Epithelial cell of proximal tubule (primary cell): ENCODE measurements at places on chromosomes 4 and X. TPM values are rescaled to one million over a fixed set of nuclear protein-coding genes. Genes with fewer than 3 reads are reported as not detected.

DNA sequence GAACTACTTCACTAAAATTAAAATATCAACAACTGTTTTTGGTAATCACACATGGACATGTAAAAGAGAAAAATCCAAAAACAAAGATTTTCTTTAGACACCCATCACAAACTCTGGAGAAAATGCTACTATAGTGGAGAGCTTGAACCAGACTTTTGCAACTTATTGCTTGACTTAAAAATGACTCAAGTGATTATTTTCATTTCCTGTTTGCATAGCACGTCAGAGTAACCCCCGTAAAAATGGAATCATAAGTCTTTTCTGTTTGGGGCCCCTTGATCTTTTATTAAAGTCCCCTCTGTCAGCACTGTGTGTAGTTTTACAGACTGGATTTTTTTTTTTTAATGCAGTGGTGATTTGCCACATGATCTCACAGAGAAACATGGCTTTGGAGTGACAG lies 79.5 kb downstream of the PRKG2 start:
- DNase-seq: no peak

The PRRG3 gene
- not detected in 2 replicates for total RNA-seq

DNA sequence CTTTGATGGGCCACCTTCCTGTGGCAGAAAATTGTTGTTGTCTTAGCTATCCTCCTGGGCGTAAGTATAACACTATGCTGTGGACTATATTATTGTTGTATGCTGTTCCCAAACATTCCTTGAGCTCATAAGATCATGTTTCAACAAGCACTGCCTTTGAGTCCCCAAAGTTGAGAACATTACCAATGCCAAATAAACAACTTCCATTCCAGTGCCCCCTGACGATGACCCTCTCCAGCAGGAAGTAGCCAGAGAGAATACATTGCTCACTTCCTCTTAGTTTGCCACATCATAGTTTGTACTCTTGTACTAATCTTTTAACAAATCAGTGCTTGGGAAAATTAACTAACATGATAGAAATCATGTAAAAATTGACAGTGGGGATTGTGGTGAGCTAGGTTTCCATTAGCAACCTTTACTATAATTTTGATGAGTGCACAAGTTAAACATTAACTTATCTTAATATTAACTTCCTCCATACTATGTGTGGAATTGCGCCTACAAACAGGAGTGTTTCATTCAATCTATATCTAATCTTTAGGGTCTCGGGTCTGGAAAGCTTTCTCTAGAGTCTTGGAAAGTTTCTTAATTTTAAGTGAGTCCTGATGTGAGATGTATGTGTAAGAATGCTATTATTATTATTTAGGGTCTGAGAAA lies 20.3 kb upstream of the DHX15 start:
- no peak for DNase-seq

The SLIT2 gene
- 1.4 and 2.5 TPM in 2 replicates for total RNA-seq

GRCh38 chr4:88098993-88099752 lies 59.3 kb downstream of the ABCG2 start:
- DNase-seq: no peak

DNA sequence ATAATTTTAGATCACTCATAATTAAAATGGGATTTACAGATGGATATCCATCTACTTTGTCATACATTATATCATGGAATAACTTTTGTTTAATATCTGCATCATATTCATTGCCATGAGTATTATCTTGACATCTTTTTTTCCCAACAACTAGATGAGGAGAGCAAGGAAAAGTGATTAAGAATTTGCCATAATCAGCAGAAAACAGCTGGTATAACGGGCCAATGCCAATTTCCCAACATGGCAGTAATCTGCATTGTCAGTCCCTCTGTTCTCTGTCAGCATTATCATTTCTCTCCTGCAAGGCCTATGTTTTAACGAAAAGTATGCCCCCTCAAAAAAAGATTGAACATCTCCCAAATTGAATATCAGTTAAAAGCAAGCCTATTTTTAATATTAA lies 314.0 kb downstream of the FRMPD4 start:
- DNase-seq: no peak

- DNase-seq: peak; percentile 48
Measured at GRCh38 chr4:99405433-99406115, 29.6 kb downstream of the ADH7 start.

GRCh38 chr4:70943114-70943513 lies 40.9 kb downstream of the MOB1B start:
- DNase-seq: no peak

The ATP10D gene
- 9.7 and 10.8 TPM in 2 replicates for total RNA-seq

GRCh38 chrX:53681661-53682060 lies 4.9 kb downstream of the HUWE1 start:
- no peak for DNase-seq

GRCh38 chrX:38117485-38117884 lies 103.2 kb downstream of the SRPX start:
- no peak for DNase-seq

The MAGEA2B gene
- total RNA-seq: not detected in 2 replicates

GRCh38 chr4:163343604-163344146 lies at the start of gene NPY5R:
NPY5R (plus strand) TSS chr4:163343892; CDS start chr4:163350274, 6,382 bp downstream.
- no peak for DNase-seq

DNA sequence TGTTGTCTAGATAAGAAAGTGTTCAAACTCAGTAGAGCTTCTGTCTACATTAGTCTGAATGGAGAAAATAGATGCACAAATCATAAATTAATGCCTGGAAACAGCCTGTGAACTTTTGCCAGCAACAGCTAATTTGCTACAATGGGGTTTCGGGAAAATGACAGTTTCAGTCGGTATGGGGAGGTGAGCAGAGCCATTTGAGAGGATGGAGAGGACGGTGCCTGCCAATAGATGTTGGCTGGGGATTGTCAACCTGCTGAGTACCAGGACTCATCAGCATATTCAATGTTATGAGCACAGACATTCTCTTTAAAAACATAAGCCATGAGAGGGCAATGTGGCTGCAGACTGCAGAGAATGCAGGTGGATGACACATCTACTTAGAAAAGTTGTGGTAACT lies 230.3 kb upstream of the PCDH18 start:
- no peak for DNase-seq

DNA sequence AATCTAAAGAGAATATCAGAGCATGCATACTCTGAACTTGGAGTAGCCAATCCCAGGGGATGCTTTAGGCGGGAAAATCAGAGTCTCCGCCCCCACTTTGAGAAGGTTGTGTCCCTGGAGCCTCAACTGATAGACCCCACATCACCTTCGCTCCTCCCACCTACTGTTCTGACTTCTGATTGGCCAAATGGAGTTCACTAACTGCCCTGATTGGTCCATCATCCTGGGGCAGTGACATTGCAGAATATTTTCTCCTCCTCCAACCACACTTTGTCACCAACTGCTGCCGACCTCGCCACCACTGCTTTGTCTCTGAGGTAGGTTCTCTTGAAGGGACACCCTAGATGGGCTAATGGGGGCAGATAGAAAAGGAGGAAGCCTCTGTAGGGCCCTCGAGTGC lies 22.7 kb upstream of the SPACA5B start:
- DNase-seq: no peak

DNA sequence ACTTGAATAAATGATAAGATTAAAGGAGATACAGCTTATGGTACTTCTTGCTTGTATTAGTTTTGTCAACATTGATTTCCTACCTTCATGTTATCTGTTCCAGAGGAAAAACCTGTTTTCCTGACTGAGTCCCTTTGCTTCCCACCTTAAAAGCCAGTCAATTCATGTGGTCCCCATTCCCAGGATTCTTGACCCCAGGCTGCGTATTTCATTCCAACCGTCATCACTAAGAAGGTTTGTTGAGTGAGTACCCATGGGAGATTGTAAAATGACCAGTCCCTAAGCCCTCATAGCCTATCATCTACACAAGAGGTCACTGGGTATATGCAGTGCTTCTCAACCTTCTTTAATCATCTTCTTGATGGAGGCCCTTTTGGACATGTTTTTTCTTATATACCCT lies 52.2 kb downstream of the BEX3 start:
- no peak for DNase-seq

DNA sequence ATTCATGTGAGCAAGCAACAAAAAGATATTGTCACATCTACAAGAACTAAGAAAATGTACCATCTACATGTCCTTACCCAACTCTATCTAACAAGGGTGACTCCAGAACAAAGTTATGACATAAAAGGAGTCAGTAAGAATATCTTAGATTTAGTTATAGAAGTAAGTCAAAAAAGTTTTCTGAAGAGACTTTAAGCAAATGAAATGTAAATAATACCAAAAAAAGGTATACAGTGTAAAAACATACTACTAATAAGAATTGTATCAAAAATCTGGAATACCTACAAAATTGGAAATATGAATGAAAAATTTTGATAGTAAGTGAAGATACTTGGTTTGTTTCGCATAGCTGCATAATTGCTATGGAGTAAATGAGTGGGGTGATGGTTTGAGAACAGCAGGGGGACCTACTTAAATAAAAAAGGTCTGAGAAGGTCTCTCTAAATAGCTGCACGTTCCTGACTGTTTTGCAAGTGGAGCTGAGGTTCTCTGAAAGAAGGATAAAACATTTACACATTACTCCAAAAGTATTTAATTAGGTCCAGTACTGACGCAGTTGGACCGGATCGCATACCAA lies 51.0 kb upstream of the ENPP6 start:
- DNase-seq: no peak

GRCh38 chrX:97787849-97788248 lies 904.1 kb downstream of the RPA4 start:
- DNase-seq: no peak

The DCAF8L2 gene
- not detected in 2 replicates for total RNA-seq

DNA sequence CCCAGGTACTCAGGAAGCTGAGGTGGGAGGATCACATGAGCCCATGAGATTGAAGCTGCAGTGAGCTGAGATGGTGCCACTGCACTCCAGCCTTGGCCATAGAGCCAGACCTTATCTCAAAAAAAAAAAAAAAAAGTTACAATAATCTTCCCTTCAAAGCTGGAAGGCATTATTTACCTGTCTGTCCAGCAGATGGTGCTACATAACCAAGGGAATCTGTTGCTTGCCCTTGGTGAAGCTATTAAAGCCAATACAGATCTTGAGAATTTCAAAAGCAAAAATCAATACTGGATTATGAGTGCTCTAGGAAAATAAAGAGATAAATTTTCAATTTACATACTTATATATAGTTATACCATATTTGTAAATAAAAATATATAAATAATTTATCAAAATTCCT lies 25.9 kb downstream of the PKD2 start:
- DNase-seq: no peak

GRCh38 chrX:56974408-56974807 lies 20.9 kb downstream of the SPIN3 start:
- DNase-seq: no peak

DNA sequence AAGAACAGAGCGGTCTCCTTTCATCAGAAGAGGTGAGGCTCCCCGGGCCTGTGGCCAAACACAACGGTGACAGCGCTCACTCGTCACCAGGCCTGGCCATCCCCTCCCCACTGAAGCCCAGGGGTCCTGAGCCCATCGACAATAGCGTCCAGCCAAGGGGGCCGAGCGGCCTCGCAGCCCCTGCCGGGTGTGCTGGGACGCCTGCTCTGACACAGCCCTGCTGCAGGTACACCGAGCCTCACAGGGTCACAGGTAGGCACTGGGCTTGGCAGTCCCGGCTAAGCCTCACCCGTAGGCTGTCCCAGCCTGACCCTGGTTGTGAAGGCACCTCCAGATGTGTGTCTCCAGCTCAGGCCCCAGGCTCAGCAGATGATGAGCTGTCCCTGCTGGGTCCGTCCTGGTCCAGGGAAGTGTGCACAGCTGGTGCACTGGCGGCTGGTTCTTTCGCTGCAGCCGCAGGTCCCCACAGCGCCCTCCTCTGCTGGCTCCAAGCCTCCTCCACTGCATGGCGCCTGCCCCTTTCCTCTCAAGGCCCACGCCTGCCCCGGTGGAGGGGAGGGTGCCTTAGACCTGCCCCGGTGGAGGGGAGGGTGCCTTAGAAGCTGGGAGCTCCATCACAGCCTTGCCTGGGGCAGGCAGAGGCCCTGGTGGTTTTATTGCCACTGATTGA lies 21.5 kb downstream of the UVSSA start:
- no peak for DNase-seq

The C4orf50 gene
- total RNA-seq: not detected in 2 replicates

GRCh38 chrX:43188296-43188695 lies 410.3 kb upstream of the PPP1R2C start:
- no peak for DNase-seq

DNA sequence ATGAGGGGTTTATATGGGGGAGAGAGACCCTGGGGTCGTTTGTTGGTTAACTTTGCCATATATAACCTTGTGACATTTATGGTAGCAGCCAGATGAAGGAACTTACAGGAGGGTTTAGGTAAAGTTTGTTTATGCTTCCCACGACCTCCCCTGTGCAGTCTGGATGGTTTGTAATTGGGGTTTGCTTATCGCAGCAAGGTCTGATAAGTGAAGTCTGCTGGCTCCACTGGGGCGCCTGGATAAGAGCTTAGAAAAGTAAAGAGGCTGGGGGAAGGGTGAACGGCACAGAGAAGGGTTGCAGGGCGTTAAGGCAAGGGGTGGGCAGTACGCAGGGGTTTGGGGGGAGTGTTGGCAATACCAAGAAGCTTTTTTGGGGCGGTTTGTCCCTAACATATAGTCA lies 98.7 kb downstream of the KDM6A start:
- DNase-seq: no peak

- no peak for DNase-seq
Measured at GRCh38 chr4:101696276-101697010, 94.1 kb upstream of the BANK1 start.

GRCh38 chr4:36761607-36762006 lies 480.2 kb downstream of the DTHD1 start:
- DNase-seq: no peak

DNA sequence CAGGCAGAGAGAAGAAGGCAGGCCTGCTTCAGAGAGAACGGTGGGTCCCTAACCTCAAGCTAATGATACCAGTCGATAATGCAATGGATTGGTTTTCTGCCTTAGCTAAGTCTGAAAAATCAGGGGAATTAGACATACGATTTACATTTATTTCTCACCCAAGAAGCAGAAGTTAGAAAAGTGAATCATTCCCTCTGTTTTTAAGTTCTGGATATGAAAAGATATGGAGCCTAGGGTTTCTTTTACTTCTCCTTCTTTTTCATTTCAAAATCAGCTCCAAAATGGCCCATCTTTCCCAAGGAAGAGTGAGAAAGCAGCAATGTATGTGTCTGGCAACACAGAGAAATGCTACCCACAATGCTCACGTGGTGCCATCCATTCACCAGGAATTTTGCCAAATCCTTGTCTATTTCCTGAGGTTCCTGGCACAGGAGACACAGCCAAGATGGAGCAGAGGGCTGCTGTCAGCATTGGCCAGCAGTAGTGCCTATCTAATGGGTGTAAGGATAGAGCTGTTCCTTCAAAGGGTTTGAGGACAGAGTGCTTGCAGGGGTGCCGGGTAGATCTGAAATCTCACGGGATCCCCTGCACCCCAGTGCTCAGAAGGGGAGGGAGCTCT lies 231.5 kb downstream of the MAML3 start:
- DNase-seq: no peak

- no peak for DNase-seq
Measured at GRCh38 chr4:113556382-113557134, 205.0 kb downstream of the CAMK2D start.
